ENCODE measurements at places on chromosomes 5 and 9. TPM values are rescaled to one million over a fixed set of nuclear protein-coding genes. Genes with fewer than 3 reads are reported as not detected.

RASGRF2 gene
- 6.7 TPM for total RNA-seq

PRUNE2 gene
- total RNA-seq, result 13.6 TPM

DMRT1 gene
- total RNA-seq, result not detected

FRRS1L gene
- 0.06 TPM for total RNA-seq

DNA sequence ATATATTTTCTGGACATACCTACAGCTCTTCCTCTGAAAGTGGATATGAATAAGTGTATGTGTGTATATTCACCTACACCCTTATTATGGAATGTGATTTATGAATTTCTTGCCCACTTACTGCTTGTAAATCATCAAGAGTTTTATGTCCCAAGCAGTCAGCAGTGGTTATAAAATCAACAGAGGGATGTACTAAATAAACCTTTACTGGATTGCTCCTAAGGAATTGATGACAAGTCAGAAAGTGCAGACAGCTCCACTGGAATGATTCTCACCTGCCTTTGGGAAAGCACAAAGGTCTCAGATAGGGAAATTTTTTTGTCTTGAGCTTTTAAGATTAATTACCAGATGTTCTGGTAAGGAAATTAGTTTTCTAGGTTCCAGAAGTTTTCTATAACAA is 9.3 kb downstream of the TMEM174 start:
- no peak overlapping the region for H3K27ac ChIP-seq
- DNase-seq, result no peak
- peaks cover 21% of the 10 kb centered on the region for H3K27me3 ChIP-seq
- H3K4me3 ChIP-seq, result no peak overlapping the region
- H3K36me3 ChIP-seq, result no peaks in the 10 kb centered on the region

GRCh38 chr9:91824601-91825305 is 125.3 kb downstream of the ROR2 start:
- no peak for DNase-seq
- no peaks in the 10 kb centered on the region for H3K27me3 ChIP-seq
- no peak overlapping the region for H3K27ac ChIP-seq
- H3K4me3 ChIP-seq, result no peak overlapping the region

- H3K4me1 ChIP-seq, result no peaks in the 10 kb centered on the region
- H3K4me3 ChIP-seq, result no peak overlapping the region
- no peaks in the 10 kb centered on the region for H3K36me3 ChIP-seq
Observed at GRCh38 chr5:3218916-3219650, 376.5 kb upstream of the IRX1 start.

GRCh38 chr5:172777881-172778814 is 7.2 kb upstream of the DUSP1 start:
- H3K4me1 ChIP-seq, result peaks cover 54% of the 10 kb centered on the region
- no peaks in the 10 kb centered on the region for H3K36me3 ChIP-seq
- H3K27ac ChIP-seq, result peak overlapping the region; percentile 100
- no peak for DNase-seq

GRCh38 chr5:169423580-169424278 is 122.8 kb upstream of the SLIT3 start:
- H3K27me3 ChIP-seq, result no peaks in the 10 kb centered on the region
- H3K36me3 ChIP-seq, result no peaks in the 10 kb centered on the region
- H3K4me1 ChIP-seq, result no peaks in the 10 kb centered on the region
- no peak overlapping the region for H3K27ac ChIP-seq
- no peak for DNase-seq

DNA sequence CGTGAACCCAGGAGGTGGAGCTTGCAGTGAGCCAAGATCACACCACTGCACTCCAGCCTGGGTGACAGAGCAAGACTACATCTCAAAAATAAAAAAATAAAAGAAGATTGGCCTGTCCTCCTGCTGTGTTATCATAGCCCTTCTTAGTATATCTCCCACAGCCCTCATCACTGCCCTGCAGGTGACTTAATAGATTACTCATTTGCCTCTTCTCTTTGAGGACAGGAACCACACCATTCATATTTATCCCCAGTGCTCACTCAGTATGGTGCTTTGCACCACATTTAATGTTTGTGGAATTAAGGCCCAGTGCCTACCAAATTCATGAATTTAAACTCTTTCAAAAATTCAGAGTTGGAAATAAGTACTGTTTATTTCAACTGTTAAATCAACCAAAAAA is 10.3 kb downstream of the IDNK start:
- no peak for DNase-seq
- no peak overlapping the region for H3K4me3 ChIP-seq
- H3K4me1 ChIP-seq, result no peaks in the 10 kb centered on the region
- H3K27me3 ChIP-seq, result no peaks in the 10 kb centered on the region

- H3K27me3 ChIP-seq, result no peaks in the 10 kb centered on the region
- peaks cover 46% of the 10 kb centered on the region for H3K4me1 ChIP-seq
- H3K4me3 ChIP-seq, result no peak overlapping the region
Observed at GRCh38 chr9:120693700-120694008, 20.6 kb downstream of the MEGF9 start.

GRCh38 chr9:109478051-109478563 is 20.0 kb downstream of the PTPN3 start:
- no peak for DNase-seq
- H3K36me3 ChIP-seq, result no peaks in the 10 kb centered on the region
- H3K27me3 ChIP-seq, result no peaks in the 10 kb centered on the region
- H3K4me1 ChIP-seq, result peaks cover 24% of the 10 kb centered on the region

- no peak overlapping the region for H3K27ac ChIP-seq
- H3K36me3 ChIP-seq, result no peaks in the 10 kb centered on the region
- H3K4me1 ChIP-seq, result no peaks in the 10 kb centered on the region
Observed at GRCh38 chr9:108710424-108710823, 145.4 kb downstream of the ACTL7B start.

GRCh38 chr9:84466580-84467285 is 126.2 kb upstream of the SLC28A3 start:
- H3K27me3 ChIP-seq, result no peaks in the 10 kb centered on the region
- no peak overlapping the region for H3K27ac ChIP-seq
- H3K4me1 ChIP-seq, result no peaks in the 10 kb centered on the region

DNA sequence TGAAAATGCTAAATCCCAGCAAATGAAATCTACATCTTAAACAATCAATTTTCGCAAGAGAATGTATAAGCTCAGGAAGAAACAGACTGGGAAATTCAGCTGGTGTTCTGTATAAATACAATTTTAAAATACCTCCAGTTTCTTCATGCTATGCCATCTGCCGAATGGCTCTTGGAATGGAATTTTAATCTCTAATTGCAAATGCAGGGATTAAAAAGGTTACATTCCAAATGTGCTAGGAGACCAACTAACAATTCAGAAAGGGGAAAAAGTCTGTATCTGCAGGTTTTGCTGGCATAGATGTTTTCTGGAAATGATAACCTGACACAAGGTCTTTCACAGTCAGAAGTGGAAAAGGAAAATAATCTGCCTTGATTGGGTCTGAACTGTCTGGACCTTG is 379.7 kb downstream of the MAT2B start:
- H3K4me1 ChIP-seq, result no peaks in the 10 kb centered on the region
- no peak for DNase-seq
- no peak overlapping the region for H3K4me3 ChIP-seq
- no peaks in the 10 kb centered on the region for H3K36me3 ChIP-seq
- no peak overlapping the region for H3K27ac ChIP-seq

DNA sequence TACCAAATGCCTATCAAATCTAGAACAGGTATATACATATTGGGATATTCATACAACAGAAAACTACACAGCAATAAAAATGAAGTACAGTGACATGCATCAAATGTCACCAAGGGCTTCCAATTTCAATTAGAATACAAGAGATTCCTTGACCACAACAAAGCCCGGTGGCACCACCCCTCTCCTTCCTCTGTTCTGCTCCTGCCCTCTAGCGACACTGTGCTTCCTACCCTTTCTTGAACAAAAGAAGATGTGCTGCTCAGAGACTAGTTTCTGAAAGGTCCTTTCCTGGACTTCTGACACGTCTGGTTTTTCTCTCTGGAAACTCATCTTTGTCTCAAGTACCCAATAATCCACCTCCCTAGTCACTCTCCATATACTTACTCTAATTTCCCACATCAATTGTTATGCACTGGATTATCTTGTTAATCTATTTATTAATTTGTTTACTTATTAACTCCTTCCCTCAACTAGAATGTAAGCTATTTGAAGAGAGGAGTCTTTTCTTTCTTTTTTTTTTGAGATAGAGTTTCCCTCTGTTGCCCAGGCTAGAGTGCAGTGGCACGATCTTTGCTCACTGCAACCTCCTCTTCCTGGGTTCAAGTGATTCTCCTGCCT is 70.4 kb upstream of the CTSV start:
- H3K27me3 ChIP-seq, result no peaks in the 10 kb centered on the region
- no peak overlapping the region for H3K27ac ChIP-seq
- H3K4me1 ChIP-seq, result no peaks in the 10 kb centered on the region
- no peaks in the 10 kb centered on the region for H3K36me3 ChIP-seq
- DNase-seq, result no peak

GRCh38 chr5:143172739-143173138 is 230.7 kb downstream of the NR3C1 start:
- H3K4me1 ChIP-seq, result peaks cover 21% of the 10 kb centered on the region
- H3K27ac ChIP-seq, result no peak overlapping the region
- no peaks in the 10 kb centered on the region for H3K36me3 ChIP-seq
- H3K4me3 ChIP-seq, result no peak overlapping the region
- no peaks in the 10 kb centered on the region for H3K27me3 ChIP-seq
- DNase-seq, result no peak

- no peak overlapping the region for H3K27ac ChIP-seq
- peaks cover 62% of the 10 kb centered on the region for H3K36me3 ChIP-seq
- H3K4me3 ChIP-seq, result no peak overlapping the region
Observed at GRCh38 chr9:33471361-33471760, 2.4 kb downstream of the NOL6 start.

DNA sequence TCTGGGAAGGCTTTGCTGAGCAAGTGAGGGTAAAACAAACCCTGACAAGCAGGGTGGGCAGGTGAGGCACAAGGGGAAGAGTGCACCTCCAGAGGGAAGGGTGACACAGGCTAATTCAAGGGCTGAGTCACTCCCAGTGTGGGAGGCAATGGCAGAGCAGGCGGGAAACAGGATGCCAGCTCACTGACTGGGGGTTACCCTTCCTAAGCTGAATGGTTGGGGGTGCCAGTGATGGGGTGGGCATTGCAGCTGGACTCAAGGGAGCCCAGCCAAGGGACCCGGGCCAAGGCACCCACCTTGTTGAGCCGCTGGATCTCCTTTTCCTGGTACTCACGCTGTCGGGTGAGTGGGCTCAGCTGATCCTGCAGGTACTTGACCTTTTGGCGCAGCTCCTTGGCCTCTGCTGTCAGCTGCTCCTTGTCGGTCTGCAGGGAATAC is 18.4 kb downstream of the GPX3 start:
- H3K36me3 ChIP-seq, result peaks cover 97% of the 10 kb centered on the region
- H3K27me3 ChIP-seq, result no peaks in the 10 kb centered on the region
- H3K27ac ChIP-seq, result peak overlapping the region; percentile 66
- peaks cover 60% of the 10 kb centered on the region for H3K4me1 ChIP-seq
- no peak overlapping the region for H3K4me3 ChIP-seq
- no peak for DNase-seq
